SHP77 (cell line): ENCODE measurements at places on chromosomes 2 and 18.

DNA sequence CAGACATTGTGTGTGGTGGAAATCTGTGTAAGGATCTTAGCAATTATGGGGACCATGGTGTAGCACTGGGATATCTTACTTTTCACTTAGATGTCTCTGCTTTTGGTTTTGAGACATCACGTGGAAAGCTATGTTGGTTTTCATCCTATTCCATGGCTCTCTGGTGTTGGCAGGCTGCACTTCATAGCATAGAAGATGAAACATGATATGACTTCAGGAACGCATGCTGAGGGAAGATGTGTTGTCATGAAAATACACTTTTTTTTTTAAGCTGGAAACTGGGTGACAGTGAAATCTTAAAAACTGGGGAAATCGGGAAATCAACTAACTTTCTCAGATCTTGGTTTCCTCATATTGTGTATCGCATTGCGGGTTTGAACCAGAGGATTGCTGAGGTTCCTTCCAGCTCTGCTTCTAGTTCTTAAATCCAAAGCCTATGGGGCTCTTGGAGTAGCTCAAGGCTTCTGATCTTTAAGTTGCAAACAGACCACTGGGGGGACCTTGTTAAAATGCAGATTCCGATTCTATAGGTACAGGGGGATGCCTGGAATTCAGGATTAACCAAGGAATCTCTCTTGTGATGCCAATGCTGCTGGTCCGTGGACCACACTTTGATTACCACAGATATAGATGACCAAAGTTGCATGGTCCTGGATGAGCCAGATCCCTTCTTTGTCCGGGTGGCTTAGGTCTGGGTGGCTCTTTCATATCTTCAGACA, 160.7 kb downstream of the SH3RF3 start:
- no peak for DNase-seq

DNA sequence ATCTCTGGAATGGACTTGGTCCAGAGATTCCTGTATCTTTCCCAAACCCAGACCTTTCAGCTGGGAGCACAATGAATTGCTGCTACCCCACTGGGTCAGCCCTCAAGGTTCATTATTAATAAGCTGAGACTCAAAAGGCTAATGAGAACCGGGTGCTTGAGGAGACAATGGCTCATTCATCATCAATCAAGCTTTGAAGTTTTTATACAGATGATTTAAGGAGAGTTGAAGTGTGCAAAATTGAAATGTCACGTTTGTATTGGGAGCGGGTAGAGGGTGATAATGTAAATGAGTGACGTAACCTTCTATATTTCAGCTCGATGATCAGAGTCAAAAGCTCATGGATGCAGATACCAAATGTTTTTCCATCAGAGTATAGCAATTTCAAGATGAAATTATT, 744.9 kb downstream of the ERBB4 start:
- DNase-seq, result no peak

DNA sequence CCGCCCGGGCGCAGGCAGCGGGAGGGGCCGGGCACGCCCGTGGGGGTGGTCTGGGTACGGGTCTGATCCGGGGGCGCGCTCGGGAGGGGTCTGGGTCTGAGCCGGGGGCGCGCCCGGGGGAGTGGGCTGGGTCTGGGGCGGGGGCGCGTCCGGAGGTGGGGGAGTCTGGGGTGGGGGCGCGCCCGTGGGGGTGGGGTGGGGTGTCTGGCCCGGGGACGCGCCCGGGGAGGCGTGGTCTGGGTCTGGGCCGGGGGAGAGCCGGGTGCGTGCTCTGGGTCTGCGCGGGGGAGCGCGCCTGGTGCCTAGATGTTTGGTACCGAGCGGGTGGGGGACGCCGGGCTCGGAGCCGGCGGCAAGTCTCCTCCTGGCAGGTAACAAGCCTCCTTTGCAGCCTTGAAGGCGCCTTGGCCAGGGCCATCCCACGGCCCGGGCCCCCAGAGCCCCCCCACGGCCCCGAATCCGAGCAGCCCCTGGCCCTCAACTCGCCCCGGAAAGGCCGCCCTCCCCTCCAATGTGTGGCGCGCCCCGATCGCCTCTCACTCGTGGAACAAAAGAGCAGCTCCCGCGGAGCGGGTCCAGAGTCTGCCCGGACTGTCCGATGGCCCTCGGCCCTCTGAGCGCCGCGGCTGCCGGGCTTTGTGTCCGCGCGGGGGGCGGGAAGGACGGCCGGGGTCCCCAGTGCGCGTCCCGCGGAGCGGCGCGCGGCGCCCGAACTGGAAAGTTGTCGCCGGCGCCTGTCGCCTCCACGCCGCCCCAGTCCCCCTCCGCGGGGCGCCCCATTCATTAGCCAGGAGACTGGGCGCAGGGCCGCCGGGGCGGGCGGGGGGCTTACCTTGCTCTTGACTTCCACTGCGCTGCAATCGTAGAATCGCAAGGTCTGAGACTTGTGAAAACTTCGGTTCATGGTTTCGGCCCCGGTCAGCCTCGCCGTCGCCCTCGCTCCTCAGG, 595 bp downstream of the PARD6G start:
- no peak for DNase-seq

- DNase-seq, result no peak
Measured at GRCh38 chr2:168935810-168936581, 34.9 kb downstream of the G6PC2 start.

DNA sequence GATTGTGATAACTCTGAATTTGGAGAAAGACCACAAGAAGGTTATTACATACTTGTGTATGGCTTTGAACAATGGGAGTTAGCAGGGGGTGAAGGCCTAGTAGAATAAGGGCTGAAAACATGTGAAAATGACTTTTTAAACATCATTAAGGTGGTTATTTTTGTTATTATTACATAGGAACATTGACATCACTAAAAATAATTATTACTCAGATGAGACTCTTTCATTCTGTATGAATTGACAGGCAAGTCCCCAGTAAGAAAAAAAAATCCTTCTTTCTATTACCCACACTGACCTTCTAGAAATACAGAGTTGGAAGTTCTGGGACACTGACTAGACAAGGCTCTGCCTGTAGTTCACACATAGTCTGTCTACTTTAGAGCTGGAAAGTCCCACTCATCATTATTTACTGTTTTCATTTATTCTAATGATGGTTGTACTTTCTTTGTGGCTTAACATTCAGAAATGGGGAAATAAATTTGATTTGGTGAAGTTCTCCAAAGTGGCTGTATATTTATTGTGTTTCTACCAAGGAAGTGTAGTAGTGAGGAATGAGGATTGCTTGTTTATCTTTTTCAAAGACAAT, 219.6 kb upstream of the EPAS1 start:
- DNase-seq, result no peak

DNA sequence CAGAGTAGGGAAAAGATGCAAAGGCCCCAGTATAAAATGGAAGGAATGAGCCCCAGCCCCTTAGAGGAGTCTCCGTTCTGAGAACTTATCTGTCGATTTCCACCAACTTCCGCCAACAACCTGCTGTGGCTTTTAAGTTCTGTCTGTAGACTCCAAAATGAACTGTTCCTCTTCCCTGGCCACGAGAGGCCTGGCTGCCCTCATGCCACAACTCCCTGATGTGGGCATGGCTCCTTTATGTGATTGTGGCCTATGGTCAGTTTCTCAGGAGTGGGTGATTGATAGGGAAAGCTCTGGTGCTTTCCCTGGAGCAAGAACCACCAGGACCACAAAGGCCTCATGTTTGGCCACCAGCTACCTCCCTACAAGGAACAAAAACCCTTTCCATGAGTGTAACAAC, 18.8 kb upstream of the CD207 start:
- no peak for DNase-seq

GRCh38 chr18:51149670-51150069, 47.8 kb downstream of the MEX3C start:
- DNase-seq, result no peak

DNA sequence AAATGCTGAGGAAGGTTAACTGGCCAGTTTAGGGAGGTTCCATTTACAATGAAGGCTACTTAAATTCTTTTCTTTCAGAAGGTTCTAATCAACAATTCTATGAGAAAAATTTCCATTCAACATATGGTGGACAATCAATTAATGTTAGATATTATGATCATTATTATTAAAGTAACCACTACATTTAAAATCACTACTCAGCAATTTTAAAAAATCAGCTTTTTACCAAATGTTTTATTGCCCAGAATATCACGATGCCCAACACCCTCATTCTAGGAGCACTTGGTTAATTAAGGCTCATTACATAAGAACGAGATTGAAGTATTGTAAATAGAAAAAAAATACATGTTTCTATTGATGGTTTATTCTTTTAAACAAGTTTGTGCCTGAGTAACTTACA, 396.1 kb downstream of the NRXN1 start:
- DNase-seq, result no peak

GRCh38 chr2:8279506-8279905, 402.4 kb upstream of the ID2 start:
- DNase-seq, result no peak
